Stimulated activated CD8-positive, alpha-beta memory T cell treated with anti-CD3 and anti-CD28 coated beads, Interleukin-7, amount 100 ng/mL, for 1 hour (primary cell): ENCODE measurements at places on chromosomes 1 and 21.

DNA sequence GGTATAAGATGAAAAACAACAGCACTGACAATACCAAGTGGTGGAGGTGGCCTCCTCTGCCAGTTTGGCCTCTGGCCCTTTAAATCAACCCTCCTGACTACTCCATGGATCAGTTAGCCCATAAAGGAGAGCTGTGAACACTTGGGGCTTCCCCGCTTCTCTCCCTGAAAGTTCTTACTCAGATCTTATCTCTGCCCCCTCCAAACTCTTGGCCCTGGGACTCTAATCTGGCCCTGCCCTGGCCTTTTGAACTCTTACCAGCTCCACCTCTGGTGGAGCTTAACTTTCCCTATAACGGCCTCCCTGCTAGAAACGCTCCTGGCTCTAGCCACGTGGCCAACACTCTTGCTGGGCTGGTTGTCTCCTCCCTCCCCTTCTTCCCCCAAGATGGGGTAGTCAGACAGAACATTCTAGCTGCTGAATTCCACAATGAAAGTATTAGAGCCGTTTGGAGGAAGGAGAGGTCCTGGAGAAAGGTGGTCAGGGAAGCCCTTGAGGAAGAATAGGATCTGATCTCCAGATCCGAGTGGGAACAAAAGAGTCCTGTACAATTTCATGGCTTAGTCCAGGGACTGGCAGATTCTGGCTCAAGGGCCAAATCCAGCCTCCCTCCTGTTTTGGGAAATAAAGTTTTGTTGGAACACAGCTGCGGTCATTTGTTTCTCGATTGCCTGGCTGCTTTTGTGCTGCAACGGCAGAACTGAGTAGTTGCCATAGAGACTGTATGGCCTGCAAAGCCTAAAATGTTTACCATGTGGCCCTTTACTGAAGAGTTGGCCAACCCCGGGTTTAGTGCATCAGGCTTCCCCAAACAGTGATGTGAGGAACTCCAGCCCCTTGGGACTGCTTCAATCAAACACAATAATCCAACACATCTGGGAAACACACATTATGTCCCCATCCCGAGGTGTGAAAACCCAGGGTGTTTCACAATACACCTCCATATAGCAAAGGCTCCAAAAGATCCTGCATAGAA is 9.5 kb upstream of the PIGR start:
- no peak for DNase-seq

- no peak for DNase-seq
Measured at GRCh38 chr1:15139654-15140350, 13.7 kb upstream of the TMEM51 start.

GRCh38 chr1:7743346-7743745 is 27.8 kb upstream of the VAMP3 start:
- no peak for DNase-seq

- DNase-seq = no peak
Measured at GRCh38 chr1:114215436-114215835, 61.8 kb upstream of the SYT6 start.

DNA sequence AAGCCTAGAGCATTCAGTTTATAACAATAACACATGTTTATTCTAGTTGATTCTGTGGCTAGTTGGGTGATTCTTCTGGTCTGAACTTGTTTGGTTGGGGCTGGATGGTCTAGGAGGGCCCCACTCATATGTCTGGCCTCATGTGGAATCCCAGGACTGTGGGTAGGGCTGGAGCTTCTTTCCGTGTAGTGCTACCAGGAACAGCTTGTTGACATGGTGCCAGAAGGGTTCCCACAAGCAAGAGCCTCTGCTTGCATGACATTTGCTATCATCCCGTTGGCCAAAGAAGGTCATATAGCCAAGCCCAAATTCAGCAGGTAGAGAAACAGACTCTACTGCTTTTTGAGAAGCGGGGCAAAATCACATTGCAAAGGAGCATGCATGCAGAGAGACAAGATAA is 67.6 kb upstream of the PPP2R5A start:
- no peak for DNase-seq

DNA sequence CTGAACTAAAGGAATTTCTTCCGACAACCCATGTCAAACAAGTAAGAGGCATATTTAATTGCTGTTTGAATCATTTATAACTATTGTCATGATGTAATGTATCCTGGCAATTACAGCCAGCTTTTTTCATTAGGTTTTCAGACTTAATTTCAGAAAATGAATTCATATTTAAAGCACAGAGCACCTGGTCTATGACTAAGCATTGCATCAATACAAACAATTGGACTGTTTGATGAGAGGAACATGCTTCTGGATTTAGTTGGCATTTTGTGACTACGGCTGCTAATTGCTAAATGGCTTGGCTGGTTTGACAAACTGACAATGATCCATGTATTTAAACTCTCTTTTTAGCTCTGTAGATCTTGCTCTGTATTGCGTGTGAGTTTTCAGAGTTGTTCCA is 853.4 kb downstream of the NCAM2 start:
- no peak for DNase-seq
